Nucleus accumbens (tissue), 56 donors: ENCODE measurements at places on chromosomes 16 and 17.

DNA sequence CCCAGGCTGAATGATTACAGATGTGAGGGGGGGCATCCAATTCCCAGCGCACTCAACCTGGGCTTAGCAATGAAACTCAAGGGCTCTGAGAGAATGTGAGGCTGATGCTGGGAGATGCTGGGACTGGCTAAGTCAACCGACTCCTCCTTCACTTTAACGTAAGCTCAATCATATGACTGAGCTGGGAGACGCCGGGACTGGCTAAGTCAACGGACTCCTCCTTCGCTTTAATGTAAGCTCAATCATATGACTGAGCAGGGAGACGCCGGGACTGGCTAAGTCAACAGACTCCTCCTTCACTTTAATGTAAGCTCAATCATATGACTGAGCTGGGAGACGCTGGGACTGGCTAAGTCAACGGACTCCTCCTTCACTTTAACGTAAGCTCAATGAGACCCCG, 179.4 kb downstream of the VPS53 start:
- DNase-seq: no peak

DNA sequence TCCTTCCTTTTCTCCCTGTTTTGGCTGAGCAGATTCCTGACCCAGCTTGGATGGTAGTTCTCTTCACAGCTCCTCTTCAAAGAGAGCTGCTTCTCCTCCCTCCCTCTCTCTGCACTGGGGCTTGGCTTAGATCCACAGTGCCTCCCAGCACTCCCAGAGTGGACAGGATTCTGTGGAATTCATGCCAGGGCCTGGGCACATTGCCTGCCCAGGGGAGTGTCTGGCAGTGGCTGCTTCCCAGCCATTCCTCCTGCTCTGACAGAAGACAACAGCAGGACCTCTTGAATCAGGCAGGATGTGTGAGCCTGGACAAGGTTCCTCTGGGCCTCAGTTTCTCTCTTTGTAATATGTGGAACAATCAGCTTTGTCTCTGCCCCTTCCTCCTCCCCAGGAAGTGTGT, 4.5 kb upstream of the MMP28 start:
- peak; percentile 25 for DNase-seq

DNA sequence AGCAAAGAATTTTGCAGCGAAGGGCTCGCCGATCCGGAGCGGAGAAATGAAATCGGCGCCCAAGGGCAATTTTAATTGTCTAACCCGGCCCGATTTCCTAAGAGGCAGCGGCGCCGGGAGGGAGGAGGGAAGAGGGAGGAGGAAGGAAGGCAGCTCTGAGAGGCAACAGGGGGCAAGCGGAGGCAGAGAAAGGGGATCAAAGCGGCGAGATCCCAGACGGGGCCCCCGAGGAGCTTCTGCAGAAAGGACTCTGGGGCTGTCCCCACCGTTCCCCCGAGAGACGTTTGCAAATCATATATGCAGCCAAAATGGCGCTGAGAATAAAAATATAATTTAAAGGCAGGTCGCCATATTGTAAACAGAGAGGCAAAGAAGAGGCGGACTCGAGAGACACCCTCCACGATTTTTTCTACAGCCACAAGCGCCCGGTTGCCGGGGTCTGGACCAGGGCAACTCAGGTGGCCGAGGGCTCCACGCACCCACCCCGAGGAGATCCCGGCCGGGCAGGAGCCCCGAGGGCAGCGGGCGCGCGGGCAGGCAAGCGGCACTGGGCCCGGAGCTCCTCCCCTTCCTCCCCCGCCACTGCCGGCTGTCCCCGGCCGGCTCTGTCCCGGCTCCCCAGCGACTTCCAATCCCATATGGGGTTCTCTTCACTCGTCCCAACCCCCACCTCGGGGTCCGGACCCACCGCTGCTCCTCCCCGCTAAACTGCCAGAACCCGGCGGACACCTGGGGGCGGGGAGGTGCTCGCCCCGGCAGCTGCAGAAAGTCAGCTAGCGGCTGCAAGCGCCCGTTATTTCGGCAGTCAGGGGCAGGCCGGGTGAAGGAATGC, 1.9 kb downstream of the PHF12 start:
- peak; percentile 55 for DNase-seq

DNA sequence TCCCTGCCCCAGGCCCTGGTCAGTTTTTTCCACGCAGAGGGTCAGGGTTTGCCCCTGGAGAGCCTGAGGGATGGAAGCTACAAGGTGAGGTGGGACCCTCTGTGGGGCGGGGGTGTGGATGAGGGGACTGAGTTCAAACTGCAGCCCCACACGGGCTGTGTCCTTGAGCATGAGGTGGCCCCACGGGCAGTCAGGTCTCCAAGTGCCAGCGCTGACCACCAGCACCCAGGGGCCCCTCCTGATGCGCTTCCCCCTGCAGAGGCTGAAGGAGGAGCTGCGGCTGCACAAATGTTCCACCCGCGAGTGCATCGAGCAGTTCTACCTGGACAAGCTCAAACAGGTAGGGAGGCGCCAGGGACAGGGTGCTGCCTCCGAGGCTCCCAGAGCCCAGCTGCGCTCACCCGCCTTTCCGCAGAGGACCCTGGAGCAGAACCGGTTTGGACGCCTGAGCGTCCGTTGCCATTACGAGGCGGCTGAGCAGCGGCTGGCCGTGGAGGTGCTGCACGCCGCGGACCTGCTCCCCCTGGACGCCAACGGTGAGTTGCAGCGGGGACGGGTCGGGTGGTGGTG, 4.3 kb downstream of the TSR3 start:
- no peak for DNase-seq

DNA sequence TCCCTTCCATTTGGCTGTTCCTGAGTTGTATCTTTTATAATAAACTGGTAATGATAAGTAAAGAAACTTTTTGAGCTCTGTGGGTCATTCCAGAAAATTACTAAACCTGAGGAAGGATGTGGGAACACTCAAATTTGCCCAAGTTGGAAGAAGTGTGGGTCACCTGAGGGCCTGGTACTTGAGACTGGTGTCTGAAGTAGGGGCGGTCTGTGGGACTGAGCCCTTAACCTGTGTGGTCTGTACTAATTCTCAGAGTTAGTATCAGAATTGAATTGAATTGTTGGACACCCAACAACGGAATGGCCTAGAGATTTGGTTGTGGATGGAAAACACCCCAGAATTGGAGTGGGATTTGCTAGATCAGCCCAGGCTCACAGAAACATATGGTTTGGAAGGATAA, 43.1 kb downstream of the IKZF3 start:
- DNase-seq: no peak

GRCh38 chr16:58859958-58860669, 126.0 kb upstream of the GOT2 start:
- no peak for DNase-seq

- no peak for DNase-seq
Observed at GRCh38 chr17:10633738-10634379, 23.2 kb downstream of the MYH3 start.

- DNase-seq: no peak
Observed at GRCh38 chr17:63171428-63172393, 205.7 kb downstream of the TANC2 start.

DNA sequence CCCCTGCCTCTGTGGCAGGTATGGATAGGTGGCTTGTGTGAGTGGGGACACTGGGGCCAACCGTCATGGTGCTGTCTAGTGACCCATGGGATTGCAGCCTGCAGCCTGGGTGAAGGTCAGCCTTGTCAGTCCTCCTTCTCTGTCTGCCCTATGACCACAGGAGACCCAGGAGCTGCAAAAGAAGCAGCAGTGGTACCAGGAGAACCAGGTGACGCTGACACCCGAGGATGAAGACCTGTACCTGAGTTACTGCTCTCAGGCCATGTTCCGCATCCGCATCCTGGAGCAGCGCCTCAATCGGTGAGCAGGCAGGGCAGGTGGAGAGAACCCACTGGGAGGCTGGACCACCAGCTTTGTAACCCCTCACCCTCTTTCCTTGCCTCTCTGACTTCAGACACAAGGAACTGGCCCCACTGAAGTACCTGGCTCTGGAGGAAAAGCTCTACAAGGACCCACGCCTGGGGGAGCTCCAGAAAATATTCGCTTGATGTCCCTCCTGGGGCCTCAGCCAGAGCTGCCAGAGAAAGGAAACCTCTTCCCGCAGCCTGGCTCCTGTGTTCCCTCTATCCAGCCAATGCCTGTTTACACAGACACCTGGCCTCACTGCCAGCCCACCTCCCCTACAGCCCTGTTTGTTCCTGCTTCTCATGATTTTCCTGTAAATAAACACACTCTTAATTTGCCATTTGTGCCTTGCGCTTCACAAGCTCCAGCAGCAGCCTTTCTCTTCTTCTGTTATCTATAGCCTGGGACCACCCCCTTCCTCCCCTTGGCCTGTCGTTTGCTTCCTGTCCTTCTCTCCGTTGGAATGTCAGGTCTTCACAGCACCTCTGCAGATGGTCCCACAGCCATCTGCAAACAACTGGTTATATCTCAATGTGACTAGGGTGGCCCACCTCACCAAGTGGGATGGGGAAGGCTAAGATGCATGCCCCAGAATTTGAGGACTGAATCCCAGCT, 4.5 kb upstream of the KATNB1 start:
- no peak for DNase-seq

GRCh38 chr17:3685174-3685573, 10.8 kb downstream of the P2RX5 start:
- no peak for DNase-seq

DNA sequence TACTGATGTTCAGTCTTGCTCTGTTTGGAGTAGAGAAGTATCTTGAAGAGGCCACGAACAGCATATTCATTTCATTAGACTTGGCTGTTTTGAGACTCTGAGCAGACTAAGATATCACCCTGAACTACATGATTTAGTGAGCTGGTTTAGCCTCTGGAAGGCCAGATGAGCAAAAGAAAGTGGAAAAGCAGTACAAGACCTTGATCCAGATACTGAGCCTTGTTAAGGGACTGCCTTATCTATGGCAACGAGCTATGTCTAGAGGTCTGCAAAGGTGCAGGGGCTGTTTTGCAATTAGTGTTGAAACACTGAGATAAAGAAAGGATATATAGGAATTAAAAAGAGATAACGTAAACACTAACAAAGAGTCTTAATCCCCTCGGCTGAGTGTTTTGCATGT, 231.4 kb downstream of the IRX3 start:
- DNase-seq: no peak

- DNase-seq: no peak
Observed at GRCh38 chr17:80023481-80024205, 12.0 kb downstream of the TBC1D16 start.

- no peak for DNase-seq
Observed at GRCh38 chr16:49727611-49728010, 128.3 kb downstream of the ZNF423 start.

GRCh38 chr16:14070555-14070876, 603 bp upstream of the MRTFB start:
- no peak for DNase-seq

DNA sequence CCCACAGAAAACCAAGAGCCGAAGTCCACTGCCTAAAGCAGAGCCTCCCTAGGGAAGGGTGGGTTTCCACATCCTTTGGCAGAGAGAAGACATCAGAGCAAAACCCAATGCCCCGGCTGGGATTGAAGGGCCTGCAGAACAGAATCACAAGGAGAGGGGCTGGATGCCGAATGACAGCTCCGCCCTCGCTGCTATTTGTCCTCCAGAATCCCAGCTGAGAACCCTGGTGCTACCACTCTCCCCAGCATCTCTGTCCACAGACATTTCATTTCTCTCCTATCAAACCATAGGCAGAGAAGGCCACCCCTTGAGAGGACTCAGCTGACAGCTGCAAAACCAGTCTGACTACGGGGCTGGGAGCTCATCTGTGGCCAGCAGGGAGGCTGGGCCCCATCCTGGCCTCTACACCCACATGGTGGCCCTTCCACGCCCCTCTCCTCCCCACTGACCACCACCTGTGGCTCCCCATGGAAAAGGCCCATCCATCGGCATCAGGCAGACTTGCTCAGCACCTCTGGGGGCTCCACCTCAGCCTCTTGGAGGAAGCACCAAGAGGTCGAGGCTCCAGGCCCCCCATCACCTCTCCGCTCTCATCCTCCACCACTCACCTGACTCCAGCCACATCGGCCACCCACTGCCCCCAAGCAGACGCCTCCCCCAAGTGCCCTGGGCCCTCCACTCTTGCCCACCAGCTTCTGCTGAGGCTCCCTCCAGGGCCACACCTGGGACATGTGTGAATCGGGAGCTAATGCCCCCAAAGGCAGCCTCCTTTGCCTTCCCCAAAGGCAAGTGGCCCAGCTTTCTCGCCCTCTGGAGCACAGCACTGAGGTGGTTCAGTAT, 288.5 kb downstream of the C16orf95 start:
- DNase-seq: no peak

- DNase-seq: no peak
Observed at GRCh38 chr16:81806696-81807095, 27.6 kb downstream of the PLCG2 start.

- no peak for DNase-seq
Observed at GRCh38 chr17:50465635-50466034, 3.0 kb downstream of the CHAD start.

DNA sequence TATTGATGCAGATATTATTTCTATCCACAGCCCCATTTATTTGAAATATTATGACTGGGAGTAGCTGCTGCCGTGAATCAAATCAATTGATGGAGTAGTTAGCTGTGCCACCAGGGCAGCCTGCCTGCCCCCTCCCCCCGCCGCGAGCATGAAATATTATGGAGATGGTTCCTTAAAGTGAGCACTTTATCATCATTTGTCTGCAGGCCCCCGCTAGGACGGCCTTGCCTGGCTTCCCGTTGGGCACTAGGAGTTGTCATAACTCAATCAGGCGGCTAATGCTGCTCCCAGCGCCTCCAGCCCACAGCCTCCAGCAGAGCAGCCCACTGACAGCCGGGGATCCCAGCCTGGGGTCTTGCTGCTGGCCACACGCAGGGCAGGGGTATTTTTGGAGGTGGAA, 173.9 kb downstream of the SALL1 start:
- DNase-seq: no peak

GRCh38 chr16:81237942-81238295, 570 bp upstream of the BCO1 start:
- no peak for DNase-seq

DNA sequence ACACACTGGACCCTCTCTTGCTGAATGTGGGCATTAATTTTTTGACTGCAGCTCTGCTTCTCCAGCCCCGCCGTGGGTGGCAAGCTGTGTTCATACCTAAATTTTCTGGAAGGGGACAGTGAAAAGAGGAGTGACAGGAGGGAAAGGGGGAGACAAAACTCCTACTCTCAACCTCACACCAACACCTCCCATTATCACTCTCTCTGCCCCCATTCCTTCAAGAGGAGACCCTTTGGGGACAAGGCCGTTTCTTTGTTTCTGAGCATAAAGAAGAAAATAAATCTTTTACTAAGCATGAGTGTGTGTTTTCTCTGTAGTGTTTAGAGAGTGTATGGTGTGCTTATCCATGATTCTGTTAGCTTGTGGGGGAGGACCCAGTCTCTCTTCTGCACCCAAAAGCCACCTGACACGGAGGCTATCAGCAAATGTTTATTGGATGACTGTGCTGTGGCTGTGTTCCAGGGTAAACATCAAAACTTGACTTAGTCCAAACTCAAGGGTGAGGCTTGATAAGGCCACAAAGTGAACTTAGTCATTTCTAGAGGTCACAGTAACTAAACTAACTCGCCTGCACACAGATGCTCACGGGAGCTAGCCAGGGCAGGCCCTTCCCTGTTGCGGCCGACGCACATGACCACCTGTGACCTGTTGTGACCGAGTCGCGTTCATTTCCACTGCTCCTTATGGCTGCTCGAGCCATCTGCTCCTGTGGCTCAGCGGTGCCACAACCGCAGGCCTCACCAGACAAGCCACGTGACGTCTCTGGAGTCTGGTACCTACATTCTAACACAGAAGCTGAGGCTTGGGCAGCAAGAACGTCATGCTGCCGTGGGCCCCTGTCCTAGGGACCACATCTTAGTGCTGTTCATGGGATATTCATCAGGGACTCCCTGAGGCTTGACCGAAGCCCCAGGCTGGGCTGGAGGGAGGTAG, 9.8 kb upstream of the MED11 start:
- no peak for DNase-seq

GRCh38 chr16:69286941-69287713, 24.0 kb upstream of the VPS4A start:
- no peak for DNase-seq

- DNase-seq: no peak
Observed at GRCh38 chr17:14919094-14919493, 346.0 kb downstream of the PMP22 start.
